Daoy (cell line): ENCODE measurements at places on chromosomes 16 and 17. TPM values are rescaled to one million over a fixed set of nuclear protein-coding genes. Genes with fewer than 3 reads are reported as not detected.

TBC1D3H gene
- total RNA-seq, result not detected in 2 replicates

- DNase-seq, result no peak
Measured at GRCh38 chr16:87216148-87216840, 100.9 kb downstream of the C16orf95 start.

DNA sequence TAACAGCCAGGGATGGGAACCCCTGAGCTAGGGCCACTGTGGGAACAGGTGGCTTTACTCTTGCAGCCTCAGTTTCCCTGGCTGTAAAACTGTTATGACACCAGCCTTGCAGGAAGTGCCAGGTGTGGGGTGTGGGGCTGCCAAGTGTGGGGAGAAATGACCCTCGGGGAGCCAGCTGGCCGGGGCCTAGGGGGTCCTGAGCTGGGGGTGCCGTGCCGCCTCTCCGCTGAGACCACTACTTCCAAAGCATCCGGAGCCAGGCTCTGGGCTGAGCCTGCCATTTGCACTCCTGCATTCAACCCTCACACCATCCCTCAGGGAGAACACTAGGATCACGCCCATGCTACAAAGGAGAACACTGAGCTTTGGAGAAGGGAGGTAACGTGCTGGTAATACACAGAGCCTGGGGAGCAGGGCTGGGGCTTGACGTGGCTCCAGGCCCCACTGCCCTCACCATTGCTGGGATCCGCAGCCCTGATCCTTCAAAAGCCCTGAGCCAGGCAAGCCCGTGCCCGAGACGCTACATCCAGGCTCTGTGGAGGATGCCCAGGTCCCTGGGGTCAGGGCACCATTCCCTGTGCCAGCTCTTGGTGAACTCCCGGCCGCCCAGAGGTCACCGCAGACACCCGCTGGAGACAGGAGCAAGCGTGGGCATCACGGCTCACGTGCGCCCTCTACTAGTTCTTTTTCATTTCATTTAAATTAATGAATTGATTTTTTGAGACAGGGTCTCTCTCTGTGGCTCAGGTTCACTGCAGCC, 28.8 kb upstream of the GINS2 start:
- DNase-seq, result peak; percentile 49

GRCh38 chr16:667780-668518, at the start of gene RHOT2:
Gene RHOT2 (plus strand): TSS chr16:668132. CDS start chr16:668200, 68 bp downstream.
- peak; percentile 94 for DNase-seq
